ENCODE measurements at places on chromosomes 16 and 17. TPM values are rescaled to one million over a fixed set of nuclear protein-coding genes. Genes with fewer than 3 reads are reported as not detected.

DNA sequence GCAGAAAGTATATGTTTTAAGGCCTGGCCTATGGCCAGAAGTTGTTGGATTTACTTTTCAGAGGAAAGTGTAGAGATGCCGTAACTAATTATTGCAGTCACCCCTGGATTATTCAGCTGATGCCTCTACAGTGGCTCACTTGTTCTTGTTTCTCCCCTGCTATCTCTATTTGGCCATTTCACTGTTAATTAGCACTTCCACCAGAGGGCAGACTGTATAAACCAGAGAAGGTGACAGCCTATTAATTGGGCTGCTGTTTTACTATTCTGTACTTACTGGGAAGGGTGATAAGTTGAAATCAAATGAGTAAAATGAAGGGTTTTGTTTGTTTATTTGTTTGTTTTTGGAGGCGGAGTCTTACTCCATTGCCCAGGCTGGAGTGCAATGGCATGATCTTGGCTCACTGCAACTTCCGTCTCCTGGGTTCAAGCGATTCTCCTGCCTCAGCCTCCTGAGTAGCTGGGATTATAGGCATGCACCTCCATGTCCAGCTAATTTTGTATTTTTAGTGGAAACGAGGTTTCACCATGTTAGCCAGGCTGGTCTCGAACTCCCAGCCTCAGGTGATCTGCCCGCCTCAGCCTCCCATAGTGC lies 66.0 kb downstream of the CDK12 start:
- DNase-seq: peak; percentile 33

- no peak for DNase-seq
Measured at GRCh38 chr16:24013864-24014645, 178.3 kb downstream of the PRKCB start.

- no peak for DNase-seq
Measured at GRCh38 chr17:17022011-17022410, 20.2 kb upstream of the MPRIP start.

DNA sequence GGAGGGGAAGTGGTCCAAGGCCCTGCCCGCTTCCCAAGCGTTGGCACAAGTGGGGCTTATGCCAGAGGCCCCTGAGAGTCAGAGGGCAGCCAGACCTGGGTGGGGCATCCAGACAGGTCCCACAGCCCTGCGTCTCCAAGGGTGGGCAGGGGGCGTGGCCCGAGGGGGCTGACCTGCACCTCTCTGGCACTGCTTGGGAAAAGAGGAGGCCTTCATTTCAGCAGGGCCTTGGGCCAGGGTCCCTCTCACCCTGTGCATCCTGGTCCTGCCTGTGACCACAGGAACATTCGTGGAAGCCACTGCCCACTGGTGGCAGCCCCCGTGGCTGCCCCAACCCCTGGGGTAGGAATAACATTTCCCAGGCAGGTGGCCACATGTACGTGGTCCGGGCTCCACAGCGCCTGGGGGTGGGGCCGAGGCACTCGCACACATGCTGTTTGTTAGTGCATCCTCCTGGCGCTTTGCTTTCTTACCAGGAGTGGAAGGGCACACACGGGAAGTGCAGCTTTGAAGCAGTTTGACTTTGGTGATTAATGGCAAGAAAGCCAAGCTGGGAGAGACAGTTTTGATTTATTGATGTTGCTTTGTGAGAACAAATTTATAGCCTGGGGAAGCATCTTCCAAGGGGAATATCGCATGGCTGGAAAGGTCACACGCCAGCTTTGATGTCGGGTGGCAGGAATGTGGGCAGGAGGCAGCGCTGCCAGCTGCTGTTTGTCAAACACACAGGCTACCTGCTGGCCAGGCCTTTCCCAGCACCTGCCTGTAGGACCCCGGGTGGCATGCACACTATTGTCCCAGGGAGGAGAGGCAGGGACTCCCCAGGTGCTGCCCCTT lies 4.3 kb downstream of the CENPX start:
- no peak for DNase-seq

DNA sequence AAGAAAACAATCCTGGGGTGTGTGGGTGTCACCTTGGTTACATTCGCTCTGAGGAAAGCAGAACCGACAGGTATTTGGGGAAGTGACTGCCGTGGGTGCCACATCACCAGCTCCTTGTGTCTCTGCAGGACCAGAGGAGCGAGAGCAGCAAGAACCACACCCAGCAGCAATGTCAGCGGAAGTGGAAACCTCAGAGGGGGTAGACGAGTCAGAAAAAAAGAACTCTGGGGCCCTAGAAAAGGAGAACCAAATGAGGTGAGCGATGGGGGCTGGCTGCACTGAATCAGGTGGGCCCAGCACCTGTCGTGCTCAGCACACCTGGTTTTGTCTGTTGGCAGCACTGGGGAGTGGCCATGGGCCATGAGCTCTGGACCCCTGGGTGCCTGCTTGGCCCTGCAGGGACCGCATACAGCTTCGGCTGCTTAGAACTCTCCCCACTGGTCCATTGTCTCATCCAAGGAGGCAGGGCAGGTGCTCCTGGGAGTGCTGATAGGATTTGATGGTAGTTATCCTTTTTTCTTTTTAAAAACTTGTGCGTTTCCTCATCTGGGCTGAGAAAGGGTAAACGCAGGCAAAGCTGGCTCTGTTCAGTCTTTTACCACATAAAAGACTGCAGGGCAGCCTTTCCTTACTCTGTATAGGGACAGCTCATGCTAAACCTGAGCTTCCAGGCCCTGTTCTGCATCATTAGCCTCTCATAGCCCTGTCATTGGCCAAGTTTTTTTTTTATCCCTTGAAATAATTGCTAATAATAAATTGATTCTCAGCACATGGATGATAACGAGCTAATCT lies 29.4 kb downstream of the HMOX2 start:
- no peak for DNase-seq

DNA sequence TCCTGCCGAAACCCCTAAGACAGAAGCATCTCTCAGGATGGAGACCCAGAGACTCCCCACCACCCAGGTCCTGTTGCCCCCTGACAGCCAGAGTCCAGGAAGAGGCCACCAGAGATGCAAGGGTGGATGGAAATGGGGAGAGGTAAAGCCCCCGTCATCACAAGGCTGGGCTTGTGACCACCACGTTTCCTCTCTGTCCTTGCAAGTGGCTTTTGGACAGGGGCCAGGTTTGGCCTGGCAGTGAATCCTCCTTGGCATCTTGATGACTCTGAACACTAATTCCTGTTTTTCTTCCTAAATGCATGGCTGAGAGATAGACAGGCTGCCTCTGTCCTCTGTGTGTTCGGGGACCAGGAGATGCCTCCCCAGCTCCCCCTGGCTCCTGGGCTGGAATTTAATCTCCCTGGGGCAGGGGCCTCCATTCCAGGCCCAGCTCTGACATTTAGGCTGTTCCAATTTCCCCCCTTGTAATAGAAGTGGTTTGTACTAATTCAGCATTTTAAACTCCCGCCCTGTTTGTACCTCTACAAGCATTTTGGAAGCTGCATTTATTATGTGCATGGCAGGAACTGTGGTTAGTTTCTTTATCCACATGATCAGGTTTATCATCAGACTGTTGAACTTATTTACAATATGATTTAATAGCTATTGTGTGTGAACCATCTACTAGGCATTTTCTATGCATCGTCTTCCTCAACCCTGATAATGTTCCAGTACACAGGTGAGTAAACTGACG lies 116.1 kb upstream of the IRX6 start:
- DNase-seq: no peak

GRCh38 chr16:22077700-22078313 lies 14.5 kb upstream of the VWA3A start:
- DNase-seq: peak; percentile 58

DNA sequence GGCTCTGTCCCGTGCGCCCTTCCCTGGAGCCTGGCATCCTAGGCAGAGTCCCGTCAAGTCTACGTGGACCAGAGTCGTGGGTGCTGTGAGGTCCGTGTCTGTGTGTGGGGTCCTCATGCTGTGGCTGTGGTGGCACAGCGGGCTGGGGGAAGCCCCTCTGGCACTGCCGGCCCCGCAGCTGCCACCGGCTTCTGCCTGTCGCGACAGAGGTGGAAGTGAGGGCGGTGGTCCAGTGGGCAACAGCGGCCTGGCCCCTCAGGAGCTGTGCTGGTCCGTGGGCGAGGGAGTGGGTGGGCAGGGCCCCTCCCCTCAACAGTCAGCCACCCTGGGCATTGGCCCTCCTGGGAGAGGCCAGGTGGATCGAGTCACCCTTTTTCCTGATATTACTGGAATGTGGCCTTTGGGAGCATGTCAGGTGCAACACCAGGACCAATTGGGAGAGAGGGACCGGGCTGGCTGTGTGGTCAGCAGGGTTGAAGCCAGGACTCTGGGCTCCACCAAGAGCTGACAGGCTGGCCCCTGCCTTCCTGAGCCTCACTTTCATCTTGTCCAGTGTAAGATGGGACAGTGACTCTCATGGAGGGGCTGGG lies 11.9 kb downstream of the BAIAP2 start:
- DNase-seq: no peak

GRCh38 chr16:57009643-57010170 lies 20.4 kb downstream of the NLRC5 start:
- DNase-seq: no peak

- no peak for DNase-seq
Measured at GRCh38 chr16:80253741-80254140, 287.1 kb upstream of the DYNLRB2 start.

GRCh38 chr17:76009969-76010661 lies 9.5 kb downstream of the CDK3 start:
- DNase-seq: no peak

DNA sequence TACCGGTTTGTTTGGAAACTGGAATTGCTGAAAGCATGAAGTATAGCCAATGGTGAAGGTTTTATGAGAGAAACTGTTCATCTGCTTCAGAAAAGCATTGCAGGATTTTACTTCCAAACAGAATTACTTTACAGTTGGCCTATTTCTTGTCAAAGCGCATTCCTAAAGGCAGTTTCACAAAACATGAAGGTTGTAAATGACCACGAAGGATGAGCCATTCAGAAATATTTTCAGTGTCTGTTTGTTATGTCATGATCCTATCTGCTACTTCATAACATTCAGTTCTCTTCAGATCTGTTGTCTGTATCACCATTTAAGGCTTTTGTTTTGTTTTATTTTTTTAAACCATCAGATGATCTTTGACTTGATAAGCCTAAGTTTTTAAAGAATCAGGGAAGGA lies 45.7 kb downstream of the AATF start:
- peak; percentile 20 for DNase-seq

DNA sequence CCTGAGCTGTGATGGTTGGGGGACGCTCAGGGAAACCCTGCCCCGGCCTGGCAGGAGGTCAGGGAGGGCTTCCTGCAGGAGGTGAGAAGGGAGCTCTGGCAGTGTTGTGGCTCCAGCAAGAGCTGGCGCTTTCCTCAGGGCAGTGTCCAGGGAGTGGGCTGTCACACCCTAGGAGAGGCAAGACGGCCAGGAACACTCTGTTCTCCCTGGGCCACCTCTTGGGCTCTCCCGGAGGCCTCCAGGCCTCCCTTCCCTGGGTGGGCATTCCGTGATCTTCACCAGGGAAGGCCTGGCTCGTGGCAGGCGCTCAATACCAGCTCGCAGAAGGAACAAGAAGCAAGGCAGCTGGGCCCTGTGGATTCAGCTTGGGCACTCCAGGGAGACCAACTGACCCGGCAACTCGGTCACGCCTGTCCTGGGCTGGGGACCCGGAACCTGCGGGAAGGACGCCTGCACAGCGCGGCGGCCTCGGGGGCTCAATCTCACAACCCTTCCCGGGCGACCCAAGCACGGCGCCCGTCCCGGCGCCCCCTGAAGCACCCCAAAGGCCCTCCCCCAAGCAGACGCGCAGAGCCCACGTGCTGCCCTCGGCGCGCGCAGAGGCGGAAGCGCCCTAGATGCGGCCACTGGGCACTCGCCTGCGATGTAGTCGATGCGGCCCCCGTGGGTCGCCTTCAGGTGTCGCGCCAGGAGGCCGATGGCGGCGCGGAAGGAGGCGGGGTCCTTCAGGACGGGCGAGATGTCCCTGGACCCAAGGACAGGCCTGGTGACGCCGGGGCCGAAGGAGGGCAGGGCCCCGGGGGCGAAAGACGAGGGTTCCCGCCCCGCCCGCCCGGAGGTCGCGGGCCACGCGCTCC lies 588 bp downstream of the APRT start:
- peak; percentile 90 for DNase-seq

GRCh38 chr16:8594149-8594666 lies 3.9 kb upstream of the TMEM114 start:
- no peak for DNase-seq

DNA sequence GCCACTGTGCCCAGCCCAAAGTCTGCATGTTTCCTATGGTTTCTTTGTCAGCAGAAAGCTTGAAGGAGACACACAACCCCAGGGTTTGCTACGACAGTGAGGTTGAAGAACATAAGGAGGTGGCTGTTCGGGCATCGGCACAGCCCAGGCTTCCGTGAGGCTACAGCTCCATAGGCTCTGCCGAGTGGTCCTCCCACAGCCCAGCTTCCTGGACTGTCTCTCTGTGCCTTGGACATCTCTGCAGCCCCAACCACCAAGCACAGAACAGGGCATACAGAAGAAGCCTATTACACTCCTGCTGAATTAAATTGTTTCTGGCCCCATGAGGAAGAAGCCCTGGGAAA lies 3.2 kb upstream of the HAP1 start:
- DNase-seq: no peak

- DNase-seq: no peak
Measured at GRCh38 chr16:75192606-75193264, 14.2 kb downstream of the CTRB2 start.

- no peak for DNase-seq
Measured at GRCh38 chr16:58205276-58206036, 7.5 kb upstream of the CSNK2A2 start.

DNA sequence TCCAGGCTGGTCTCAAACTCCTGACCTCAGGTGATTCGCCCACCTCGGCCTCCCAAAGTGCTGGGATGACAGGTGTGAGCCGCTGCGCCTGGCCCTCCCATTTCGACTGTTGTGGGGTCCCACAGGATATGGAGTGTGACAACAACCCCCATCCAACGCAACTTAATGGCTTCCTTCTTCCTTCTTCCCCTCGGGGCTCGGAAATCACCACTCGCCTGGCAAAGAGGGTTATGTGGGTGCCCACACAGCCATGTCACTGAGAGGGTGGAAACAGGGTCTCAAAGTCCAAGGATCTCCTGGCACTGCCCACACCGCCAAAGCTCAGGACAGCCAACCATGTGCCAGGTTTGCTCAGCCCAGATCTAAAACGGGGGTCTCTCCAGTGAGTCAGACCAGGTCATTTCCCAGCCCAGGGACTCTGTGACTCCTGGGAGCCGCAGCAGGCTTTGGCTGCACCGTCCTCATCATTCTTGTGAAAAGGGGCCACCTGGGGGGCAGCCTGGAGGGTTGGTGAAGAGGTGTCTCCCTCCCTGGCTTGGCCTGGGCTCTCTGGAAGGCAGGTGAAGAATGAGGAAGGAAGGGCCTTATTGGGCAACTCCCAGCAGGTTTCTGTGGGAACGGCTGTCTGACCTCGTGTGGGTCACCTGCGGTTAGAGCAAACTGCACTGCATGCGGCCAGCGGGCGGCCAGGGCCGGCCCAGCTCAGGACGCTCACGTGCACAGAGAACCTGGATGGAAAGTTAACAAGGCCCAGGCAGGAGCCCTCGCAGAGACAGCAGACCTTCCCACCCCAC lies 25.3 kb upstream of the LITAF start:
- no peak for DNase-seq

Gene MEOX1
- 0.47 TPM for total RNA-seq

Gene PTGES3L
- 28.8 TPM for total RNA-seq

Gene MYH11
- 0.03 TPM for total RNA-seq

Gene TSNAXIP1
- total RNA-seq: 1.1 TPM

Gene LYRM1
- 54.9 TPM for total RNA-seq

Gene GLIS2
- total RNA-seq: 3.3 TPM

All from myocyte (in vitro differentiated cells).